Natural killer cell treated with Interleukin-12 subunit alpha and Interleukin-12 subunit beta and Interleukin-15 and Interleukin-18, amount 100 ng/mL, for 72 hours (primary cell): ENCODE measurements at places on chromosomes 12 and 14. TPM values are rescaled to one million over a fixed set of nuclear protein-coding genes. Genes with fewer than 3 reads are reported as not detected.

The TCL1A gene
- not detected for total RNA-seq

The PPM1H gene
- 0.38 TPM for total RNA-seq

The DACT1 gene
- total RNA-seq, result not detected

The NEUROD4 gene
- not detected for total RNA-seq

The FBXO33 gene
- 17.9 TPM for total RNA-seq

The PIANP gene
- 0.17 TPM for total RNA-seq

The GPHN gene
- 18.6 TPM for total RNA-seq

The PTGER2 gene
- 94.5 TPM for total RNA-seq
